K562 (cell line): ENCODE measurements at places on chromosomes 3 and 15. TPM values are rescaled to one million over a fixed set of nuclear protein-coding genes. Genes with fewer than 3 reads are reported as not detected.

ITGB5 gene
- total RNA-seq = 17.3 and 23.4 TPM in 2 replicates

TMEM115 gene
- total RNA-seq = 22.5 and 24.8 TPM in 2 replicates

BNC1 gene
- total RNA-seq = not detected in 2 replicates

FOXB1 gene
- total RNA-seq = not detected in 2 replicates

TIGIT gene
- 0.11 and 0.13 TPM in 2 replicates for total RNA-seq

RASGRP1 gene
- 0.31 and 0.51 TPM in 2 replicates for total RNA-seq

SEMA5B gene
- not detected in 2 replicates for total RNA-seq

GYG1 gene
- 24.6 and 26.6 TPM in 2 replicates for total RNA-seq

GOLGA6L7 gene
- 0.11 TPM in 1 of 2 replicates, not detected in the other for total RNA-seq

PLA2G4D gene
- total RNA-seq = 0.04 TPM in 1 of 2 replicates, not detected in the other
